Jurkat, Clone E6-1 (cell line): ENCODE measurements at places on chromosomes 5 and 9.

DNA sequence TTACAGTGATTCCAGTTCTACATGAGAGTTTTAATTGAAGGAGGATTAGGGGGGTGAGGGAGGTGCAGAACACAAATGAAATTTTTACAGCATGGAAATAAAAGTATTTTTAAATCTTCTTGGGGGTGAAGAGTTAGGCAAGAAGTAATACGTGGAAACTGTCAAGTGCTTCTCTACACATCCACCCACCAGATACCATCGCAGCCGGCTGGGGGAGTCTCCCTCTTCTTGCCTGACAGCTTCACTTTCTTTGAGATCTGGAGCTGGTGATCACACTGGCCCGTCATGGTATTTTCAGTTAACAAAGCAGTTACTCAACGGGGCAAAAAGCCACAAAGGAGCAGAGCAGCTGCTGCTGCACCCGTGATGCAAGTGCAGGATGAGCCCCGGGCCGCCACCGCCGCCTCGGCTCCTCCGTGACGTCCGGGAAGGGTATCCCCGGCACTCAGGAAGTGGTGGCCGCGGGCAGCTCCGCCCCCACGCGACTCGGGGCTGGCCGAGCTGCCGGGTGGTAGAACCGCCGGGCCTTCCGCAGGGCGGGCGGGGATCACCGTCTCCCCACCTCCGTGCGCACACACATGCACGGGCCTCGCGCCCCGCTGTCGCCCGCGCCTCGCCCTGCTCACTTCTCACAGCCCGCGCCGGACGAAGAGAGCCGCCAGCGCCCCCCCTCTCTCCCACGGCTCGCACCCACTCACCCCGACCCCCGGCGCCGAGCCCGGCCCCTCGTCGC, 2.4 kb upstream of the NR4A3 start:
- peak; percentile 86 for DNase-seq

- DNase-seq: no peak
Measured at GRCh38 chr9:124724415-124725067, 46.6 kb downstream of the NR6A1 start.

DNA sequence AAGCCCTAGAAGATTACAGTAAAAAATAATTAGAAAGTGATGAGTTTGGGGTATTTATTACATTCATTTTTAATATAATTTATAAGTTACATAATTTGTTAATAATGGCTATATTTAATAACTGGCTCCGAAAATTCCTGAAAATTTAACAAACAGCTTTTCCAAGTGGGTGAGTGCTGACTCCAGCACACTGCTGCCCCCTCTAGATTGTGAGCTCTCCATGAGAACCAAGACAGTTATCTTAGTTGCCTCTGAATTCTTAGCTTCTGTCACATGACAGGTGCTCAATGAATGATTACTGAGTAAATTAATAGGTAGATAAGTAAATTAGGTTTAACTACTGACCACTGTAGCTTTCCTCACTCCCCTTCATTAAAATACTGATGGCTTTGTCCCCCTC, 7.8 kb downstream of the KLHL3 start:
- DNase-seq: no peak

DNA sequence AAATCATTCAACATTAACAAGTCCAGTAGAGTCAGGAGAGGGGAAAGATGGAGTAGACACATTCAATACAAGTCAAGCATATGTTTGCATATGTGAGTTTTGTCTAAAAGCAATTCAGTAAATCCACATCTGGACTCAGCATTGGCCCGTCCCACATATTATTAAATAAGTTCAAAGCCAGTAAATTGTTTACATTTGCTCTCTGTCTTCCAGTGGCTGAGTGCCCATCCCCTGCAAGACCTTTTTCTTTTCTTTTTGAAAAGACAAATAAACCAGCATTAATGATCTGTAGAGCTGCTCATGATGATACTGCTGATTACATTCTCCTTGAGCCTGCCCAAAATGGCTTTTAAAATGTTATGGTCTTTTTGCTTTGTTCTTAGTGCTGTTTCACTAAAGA, 71.1 kb downstream of the TNC start:
- DNase-seq: no peak

- DNase-seq: no peak
Measured at GRCh38 chr5:91864962-91865361, 481.8 kb upstream of the ARRDC3 start.

DNA sequence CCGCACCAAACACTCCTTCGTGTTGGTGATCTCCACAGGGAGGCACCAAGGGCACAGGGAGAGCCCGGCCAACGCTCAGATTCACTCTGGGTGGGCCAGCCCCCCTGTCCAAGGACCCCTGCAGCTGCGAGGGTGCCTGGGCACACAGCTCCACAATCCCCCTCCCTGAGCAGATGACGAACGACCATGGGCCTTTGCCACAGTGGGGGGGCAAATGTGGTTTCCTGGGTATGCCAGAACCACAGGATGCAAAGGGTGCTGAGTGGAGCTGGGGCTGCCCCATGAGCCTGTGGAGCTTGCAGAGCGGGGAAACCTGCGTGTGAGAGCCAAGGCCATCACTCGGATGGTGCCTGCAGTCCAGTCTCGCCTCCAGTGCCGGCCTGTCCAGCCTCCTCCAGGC, 31.0 kb downstream of the LPCAT1 start:
- DNase-seq: no peak

GRCh38 chr5:158392753-158393152, 533.8 kb upstream of the CLINT1 start:
- DNase-seq: no peak

GRCh38 chr5:56415356-56415765, 182.2 kb upstream of the ANKRD55 start:
- no peak for DNase-seq

- DNase-seq: no peak
Measured at GRCh38 chr5:180795771-180796313, 6.8 kb downstream of the MGAT1 start.

DNA sequence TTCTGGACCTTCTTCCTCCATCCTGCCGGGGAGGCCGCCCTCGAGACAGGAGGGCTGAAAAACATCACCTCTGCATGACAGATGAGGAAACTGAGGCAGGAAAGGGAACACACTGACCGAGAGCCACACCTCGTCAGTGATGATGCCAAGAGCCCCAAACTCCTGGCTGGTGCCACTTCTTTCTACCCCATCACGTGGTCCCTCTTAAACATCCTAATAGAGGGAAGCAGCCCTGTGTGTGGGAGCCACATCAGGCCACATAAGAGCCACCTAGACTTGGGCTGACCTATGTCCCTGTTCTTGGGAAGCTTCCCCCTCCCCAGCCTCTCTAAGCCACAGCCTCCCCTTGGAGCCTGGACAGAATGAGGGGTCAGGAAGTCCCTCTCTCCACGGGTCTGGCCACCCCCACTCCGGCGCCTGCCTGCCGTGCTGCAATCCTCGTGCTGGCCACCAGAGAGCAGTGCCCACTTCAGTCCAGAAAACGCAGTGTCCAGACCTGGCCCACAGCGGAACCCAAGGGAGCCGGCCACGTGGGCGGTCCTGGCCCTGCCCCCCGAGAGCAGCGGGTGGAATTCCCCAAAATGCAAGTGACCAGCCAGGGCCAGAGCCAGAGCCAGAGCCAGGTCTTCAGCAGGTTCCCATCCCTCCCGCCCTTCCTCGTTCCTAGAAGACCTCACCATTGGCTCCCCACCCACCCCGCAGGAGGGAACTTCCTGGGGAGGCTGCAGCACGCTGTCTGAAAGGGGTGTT, 54.7 kb upstream of the SARDH start:
- DNase-seq: no peak

DNA sequence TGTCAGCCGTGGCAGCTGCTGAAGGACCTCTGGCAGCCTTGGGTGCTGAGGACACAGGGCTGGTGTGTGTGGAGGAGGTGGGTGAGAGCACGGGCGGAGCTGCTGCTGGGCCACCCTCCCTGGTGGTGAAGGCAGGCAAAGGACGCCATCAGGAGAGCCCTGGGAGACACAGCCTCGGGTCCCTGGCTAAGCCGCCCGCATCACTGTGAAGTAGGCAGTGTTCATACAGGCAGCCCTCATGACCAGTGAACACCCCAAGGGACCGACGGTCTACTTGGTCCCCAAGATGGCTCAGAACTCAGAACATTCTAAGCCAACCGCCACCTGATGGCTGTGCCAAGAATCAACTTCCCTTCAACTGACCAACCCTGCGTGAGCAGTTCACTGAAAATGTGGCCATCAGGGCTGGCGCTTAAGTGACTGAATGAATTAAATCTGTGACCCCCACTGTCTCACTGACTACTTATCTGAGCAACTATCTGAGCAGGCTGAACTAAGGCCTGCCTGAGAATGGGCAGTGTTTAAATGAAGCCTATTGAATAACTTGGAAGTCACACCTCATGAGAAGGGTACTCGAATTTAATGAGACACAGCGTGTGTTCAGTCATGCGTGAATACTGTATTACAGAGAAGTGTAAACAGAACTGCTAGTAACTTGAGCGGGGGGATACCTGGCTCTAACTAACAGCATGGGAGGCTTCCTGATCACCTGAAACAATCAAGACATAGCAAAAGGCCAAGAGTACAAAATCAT, 54.7 kb upstream of the SIMC1 start:
- DNase-seq: no peak

- no peak for DNase-seq
Measured at GRCh38 chr9:134192951-134193731, 28.8 kb upstream of the RNU6ATAC start.

- no peak for DNase-seq
Measured at GRCh38 chr5:142181547-142182163, 73.1 kb downstream of the NDFIP1 start.

- DNase-seq: no peak
Measured at GRCh38 chr5:98798847-98799246, 25.4 kb downstream of the RGMB start.

GRCh38 chr5:135443161-135443960, 3.8 kb downstream of the DCANP1 start:
- no peak for DNase-seq

DNA sequence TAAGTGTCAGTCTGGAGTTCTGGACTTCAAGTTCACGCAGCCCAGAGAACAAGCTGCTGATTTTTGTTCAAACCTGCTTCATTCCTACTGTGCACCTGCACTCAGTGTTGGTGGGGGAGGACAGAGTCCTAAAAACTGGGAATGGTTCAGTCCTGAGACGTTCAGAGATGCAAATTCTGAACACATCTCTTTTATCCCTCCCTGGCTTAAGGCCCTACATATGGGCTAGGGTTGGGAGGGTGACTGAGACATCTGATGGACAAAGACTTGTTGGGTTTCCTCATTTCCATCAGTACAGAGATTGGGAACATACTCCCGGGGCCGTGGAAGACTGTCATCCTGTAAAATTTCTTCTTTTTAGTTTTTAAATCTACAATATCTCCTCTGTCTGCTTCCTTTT, 83.0 kb upstream of the TTC23L start:
- no peak for DNase-seq

- DNase-seq: no peak
Measured at GRCh38 chr5:36240779-36241630, 720 bp downstream of the NADK2 start.

- DNase-seq: no peak
Measured at GRCh38 chr9:121819428-121820231, 168.2 kb downstream of the DAB2IP start.

DNA sequence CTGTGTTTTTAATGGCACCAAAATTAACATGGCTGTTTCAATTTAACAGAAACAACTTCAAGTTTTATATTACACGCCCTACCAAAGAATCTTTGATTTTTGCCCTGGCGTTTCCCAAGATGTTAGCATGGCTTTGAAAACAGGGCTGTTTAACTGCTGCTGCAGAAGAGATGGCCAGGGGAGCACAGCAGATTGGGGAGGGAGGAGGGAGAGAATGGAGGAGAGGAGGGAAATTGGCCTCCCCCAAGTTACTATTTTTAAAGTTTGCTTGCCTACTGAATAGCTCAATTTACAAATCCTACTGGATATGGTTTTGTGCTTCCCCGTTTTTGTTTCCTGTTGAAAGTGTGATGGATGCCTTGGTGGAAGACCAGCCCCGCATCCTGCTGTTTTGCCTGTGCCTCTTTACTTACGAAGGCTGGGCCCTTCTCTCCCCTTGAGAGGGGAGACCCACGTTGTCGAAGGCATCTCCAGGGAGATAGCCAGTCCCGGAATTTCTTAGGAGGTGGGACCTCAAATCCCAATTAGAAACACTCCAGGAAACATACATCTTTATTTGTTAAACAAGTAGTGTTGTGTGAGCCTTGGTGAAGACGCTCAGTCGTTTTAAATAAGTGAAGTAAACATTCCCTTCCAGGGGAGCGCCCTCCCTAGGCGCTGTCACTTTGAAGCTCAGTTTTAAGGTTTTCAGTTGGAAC, 98.6 kb downstream of the AOPEP start:
- no peak for DNase-seq

GRCh38 chr9:136799854-136800657, 3.9 kb downstream of the CCDC183 start:
- peak; percentile 77 for DNase-seq

GRCh38 chr5:172118891-172119290, 69.1 kb downstream of the STK10 start:
- DNase-seq: no peak

- DNase-seq: no peak
Measured at GRCh38 chr9:94680621-94681020, 41.3 kb upstream of the FBP1 start.

DNA sequence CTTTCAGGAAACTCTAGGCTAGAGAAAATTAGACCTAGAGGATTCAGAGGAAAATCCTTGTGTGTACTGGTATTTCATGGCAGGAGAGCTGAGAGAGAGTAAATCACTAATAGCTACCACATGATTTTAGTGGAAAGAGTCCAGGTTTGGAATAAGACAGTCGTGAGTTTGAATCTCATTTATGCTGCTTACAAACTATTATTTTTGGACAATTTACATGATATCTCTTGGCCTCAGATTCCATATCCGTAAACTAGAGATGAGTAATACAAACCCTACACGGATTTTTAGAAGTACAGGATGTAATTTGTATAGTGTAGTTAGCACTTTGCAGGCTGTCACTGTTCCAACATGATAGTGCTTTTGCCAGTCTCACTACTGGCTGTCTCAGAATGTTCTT, 2.7 kb downstream of the IL31RA start:
- no peak for DNase-seq

DNA sequence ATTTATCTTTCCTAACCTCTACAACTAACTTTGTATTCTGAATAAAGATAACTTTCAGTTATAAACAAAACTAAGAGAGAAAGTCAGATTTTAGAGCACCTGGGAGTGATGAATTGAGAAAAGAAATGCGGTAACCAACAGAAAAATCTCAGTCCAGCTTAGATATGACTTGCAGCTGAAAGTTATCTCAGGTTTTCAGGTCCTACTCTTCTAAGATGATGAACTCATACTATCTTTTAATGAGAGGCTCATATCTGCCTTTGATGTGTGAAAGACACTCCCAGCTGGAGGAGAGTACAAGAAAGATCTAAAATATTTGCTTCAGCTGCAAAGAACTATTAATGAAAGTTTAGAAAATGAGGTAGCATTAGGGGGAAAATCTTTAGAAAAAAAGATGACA, 190.5 kb downstream of the DENND1A start:
- peak; percentile 55 for DNase-seq

DNA sequence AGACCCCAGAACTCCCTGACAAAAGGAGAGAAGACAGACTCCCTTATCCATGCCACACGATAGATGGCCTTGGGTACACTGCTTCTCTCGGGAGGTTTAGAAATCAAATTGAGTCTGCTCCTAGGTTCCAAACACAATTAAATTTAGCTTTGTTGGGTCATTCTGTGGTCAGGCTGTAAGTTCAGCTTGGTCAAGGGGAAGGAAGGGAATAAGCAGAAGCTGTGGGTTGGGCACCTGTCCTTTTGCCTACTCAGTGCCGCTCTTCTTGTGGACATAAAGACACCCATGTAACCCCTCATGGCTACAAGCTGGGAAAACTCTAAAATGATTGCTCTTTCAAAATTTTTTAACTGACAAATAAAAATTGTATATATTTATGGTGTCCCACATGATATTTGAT, 19.1 kb upstream of the AK3 start:
- no peak for DNase-seq

- no peak for DNase-seq
Measured at GRCh38 chr9:126617823-126618165, 4.1 kb downstream of the LMX1B start.

- no peak for DNase-seq
Measured at GRCh38 chr9:136336156-136336870, 9.0 kb downstream of the GPSM1 start.
